CD4-positive, alpha-beta T cell treated with Interleukin-10 for 1 hour (primary cell): ENCODE measurements at places on chromosomes 4 and X.

DNA sequence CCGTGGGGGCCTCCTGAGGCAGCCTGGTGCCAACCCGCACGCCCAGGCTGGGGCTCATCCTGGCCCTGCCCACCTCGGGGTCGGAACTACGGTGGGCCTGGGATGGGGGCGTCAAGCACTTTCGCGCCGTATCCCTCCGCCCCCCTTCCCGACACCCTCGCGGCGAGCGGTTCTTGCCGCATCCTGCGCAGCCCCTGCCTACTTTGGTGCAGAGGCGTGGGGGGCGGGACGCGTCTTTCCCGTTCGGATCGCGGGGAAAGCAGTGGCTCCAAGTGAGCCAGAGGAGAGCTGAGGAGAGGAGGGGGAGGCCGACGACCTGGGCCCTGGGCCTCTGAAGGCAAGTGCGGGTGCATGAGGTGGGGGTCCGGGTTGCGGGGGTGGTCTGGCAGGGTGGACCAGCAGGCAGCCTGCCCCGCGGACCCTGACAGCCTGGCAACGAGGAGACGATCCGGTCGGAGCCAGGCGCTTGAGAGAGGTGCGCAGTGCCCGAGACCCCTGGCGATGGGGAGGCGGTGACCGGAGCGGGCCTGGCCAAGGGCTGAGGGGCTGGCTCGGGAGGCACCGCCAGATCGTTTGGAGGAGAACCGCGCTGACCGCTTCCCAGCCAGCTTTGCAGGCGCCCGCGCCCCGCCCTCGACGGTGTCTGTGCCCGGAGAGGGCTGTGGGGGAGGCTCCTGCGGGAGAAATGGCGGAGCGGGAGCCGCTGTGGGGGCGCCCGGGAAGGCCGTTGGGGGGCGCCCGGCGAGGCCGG is at the start of gene GPRASP2:
Gene GPRASP2, plus strand, starts transcription at position 233 of the 751 bp plus-strand sequence. CDS start 2,422 bp downstream, outside the sequence.
- DNase-seq = peak; percentile 6

- no peak for DNase-seq
These were observed 46.9 kb downstream of the ADGRG4 start for GRCh38 chrX:136347706-136348105.

- no peak for DNase-seq
These were observed 15.0 kb downstream of the APELA start for GRCh38 chr4:164892018-164892417.

DNA sequence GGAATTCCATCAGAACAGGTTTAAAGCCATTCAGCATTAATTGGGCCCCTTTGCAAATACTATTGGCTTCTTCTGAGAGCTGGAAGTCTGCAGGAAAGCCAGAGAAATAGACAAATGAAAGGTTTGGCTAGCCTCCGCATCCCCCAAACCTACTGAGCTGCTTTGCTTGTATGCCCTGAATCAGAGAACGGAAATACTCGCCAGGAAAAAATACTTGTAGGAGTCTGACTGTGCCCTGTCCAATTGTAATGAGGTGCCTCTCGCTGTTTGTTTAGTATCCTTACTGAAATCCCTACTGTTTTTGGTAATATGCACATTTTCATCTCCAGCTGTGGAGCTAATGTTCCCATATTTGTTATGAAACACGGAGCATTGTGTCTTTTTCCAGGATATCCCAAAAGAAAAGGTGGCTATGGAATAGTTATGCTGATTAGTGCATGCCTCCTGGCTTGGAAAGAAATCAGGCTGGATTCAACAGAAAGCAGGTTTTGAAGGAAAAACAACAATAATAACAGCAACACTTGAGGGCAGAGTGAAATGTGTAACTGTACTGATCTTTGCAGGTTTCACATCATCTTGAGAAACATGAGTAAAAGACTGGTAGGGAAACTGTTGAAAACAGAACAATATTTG is 50.7 kb upstream of the NLGN4X start:
- DNase-seq = no peak

GRCh38 chr4:183118585-183118984 is 19.5 kb downstream of the WWC2 start:
- DNase-seq = no peak

DNA sequence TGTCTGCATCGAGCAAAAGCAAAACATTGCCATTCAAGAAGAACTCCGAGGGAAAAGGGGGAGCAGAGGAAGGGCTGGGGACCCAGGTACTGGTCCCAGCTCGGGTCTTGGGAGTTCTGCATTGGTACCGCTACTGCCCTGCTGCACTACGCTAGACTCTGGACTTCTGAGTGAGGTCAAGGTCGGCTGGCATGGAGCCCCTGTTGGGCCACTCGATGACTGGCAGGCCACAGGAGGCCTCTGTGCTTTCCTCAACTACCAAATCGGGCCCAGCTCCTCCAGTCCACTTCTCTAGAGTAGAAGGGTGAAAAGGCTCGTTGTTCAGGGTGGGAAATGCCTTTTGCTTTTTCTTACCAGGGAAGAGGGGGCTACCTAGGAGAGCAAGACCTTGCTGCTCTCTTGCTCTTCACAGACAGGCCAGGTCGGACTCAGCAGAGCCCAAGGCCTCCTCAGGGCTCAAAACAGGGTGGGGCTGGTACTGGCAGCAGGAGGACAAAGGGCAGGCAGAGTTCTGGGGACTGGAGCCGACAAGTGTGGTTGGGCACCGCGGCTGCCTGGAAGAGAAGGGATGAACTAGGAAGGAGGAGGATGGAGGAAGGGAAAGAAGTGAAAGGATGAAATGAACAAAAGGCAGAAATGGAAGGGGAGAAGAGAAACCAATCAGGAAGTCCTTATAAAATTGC is 8.9 kb upstream of the IRAK1 start:
- no peak for DNase-seq

- DNase-seq = no peak
These were observed 38.9 kb downstream of the CCNQ start for GRCh38 chrX:153560000-153560399.

- DNase-seq = no peak
These were observed 578.2 kb downstream of the KLHL13 start for GRCh38 chrX:117538178-117539089.

DNA sequence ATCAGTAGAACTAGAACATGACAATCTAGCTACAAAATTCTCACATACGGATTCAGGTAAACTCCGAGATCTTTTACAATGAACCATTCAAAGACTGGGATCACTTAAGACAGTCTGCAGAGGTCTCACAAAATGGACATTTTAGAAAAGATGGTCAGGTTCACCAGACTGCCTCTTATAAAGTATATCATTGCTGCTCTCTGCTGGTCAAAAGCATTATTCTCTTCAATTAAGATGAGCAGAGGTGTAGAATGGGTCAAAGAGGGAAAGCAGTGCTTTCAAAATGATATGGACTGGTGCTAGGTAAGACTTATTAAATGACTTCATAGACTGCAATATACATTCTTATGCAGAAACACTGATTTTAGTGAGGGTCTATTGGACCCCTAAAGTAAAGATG is 434.7 kb downstream of the PACRGL start:
- DNase-seq = peak; percentile 35

DNA sequence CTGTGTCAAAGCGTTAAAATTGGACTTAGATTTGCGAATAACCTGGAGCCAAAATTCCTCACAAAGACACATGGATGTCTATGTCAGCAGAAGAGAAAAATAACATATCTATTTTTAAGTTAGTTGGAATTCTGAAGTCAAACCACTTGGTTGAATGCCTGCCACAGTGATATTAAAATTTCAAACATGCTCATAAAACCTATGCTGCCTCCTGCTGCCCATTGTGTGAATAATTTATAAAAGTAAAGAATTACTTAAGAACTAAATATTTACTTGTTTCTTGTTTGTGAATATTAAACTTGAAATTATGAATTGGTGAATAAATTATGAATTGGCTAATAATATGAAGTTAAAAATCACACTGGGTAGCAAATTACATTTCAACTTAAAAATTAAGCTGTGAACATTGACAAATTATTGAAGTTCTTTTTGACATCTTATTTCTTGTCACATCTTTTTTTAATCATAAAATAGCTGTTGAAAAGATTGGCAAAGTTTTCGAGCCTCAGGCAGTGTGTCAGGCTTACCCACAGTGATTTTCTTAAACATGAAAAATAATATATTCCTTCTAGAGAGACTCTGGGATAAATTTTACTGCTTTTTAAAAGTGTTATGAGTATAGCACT is 35.4 kb downstream of the FABP2 start:
- DNase-seq = peak; percentile 66

DNA sequence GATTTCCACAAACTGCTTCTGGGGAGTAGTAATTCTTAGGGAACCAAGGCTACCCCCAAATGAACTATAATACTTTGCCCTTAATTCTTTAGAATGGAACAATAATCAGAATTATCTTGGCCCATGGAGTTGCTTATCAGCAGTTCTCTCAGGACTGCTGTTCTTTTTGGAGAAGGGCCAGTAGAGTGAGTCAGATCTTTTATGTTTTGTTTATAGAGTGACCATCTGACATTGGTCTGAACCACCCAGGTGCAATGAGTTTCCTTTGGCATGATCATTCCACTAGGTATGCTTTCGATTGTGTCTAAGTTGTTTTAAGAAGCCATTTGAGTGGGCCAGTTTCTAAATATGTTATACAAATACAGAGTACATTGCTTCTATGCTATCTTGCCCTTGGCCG is 31.8 kb downstream of the PRRG1 start:
- DNase-seq = no peak

GRCh38 chr4:18445110-18445509 is 423.6 kb upstream of the LCORL start:
- no peak for DNase-seq

GRCh38 chr4:7000421-7001176 is 42.6 kb upstream of the TADA2B start:
- no peak for DNase-seq

DNA sequence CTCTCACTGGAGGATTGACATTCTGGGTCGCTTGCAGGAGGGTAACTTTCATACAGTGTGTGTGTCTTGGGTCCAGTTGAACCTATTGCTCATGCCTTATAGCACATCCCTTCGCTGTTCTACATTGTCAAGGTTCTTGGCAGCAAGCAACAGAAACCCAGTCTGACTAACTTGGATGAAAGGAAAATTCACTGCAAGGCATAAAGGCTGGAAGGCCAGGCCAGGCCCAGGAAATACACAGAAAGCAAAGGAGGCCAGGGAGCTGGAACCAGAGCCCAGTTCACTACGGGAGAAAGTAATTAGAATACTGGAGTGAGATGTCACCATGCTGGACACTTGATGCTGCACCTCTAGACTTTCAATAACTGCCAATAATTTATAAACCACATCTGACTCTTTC is 353.8 kb upstream of the GATB start:
- DNase-seq = no peak

- no peak for DNase-seq
These were observed 24.6 kb downstream of the ZRSR2 start for GRCh38 chrX:15814771-15815365.

- no peak for DNase-seq
These were observed 224.3 kb downstream of the MGST2 start for GRCh38 chr4:139889901-139890300.

DNA sequence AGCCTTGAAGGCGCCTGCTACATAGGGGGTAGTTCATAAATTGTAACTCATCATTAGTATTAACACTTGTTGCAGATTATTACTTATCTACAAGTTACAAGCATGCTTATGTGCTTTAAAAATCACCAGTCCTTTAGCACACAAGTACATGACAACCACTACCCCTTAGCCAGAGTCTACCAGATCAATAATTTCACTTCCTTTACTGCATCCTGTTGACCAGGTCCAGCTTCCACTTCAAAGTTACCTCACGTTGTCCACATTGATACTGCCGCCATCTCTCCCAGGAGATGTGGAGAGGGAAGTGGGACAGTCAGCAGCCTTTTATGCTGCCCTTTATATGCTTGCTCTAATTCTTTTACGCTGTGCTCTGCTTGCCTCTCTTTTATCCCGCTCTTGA is 231.3 kb upstream of the CXXC4 start:
- DNase-seq = no peak

GRCh38 chr4:179492260-179493080 is 2050.2 kb upstream of the AGA start:
- no peak for DNase-seq

- no peak for DNase-seq
These were observed 50.9 kb upstream of the CPLX1 start for GRCh38 chr4:876780-877179.

GRCh38 chrX:123846577-123847038 is 13.2 kb upstream of the XIAP start:
- no peak for DNase-seq

DNA sequence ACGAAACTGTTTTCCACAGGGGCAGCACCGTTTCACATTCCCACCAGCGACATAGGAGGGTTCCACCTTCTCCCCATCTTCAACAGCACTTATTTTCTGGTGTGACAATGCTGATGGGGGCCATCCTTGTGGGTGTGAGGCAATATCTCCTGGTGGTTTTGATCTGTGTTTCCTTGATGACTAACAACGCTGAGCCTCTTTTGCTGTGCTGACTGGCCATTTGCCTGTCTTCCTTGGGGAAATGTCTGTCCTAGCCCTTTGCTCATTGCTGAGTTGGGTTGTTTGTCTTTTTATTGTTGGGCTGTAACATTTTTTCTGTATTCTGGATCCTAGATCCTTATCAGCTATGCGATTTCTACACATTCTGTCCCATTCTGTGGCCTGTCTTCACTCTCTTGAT is 33.7 kb downstream of the ATP2B3 start:
- no peak for DNase-seq

DNA sequence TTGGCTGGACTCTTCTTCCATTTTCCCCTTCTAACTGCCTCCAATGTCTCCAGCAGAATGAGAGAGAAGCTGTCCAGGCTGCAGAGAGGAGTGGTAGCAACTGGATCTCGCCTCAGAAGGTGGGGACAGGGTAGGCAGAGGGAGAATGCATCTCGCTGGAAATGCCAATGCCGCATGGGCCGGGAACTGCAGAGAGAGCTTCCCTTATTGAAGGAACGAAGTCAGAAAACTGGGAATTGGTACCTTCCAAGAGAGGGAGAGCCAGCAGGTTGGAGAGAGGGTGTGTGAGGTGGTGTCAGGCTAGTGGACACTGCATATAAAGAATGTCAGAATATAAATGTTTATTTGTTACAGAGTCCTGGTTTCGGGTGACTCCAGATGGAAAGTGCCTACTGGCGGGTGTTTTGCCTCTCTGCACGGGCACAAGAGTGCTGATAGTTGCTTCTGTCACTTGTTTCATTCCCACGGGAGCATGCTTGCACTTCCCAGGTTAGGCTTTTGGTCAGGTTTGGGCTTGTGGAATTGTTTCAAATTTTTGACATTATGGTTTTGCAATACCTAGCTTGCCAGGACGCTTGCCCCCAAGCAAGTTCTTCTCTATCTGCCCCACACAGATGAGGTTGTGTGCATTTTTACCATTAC is 156.8 kb upstream of the STS start:
- no peak for DNase-seq

- no peak for DNase-seq
These were observed 48.3 kb downstream of the PPP3CA start for GRCh38 chr4:101299021-101299420.

DNA sequence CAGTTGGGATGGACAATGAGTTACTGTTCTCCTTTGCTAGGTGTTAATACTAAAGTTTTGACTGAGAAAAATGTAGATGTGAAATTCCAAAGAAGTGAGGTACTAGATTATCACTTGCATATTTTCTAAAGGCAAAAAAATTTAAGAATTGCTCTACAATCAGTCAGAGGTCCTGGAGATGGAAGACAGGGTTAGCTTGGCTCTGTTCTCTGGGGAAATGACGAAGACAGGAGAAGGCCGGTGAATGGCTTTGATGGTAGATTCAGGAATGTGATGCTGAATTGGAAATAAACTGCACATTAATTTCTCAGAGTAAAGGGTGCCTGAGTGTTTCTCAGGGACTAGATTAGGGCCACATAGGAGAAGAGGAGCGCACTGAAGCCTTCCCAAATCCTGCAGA is 214.0 kb upstream of the LEF1 start:
- no peak for DNase-seq

GRCh38 chr4:93983140-93983539 is 154.6 kb downstream of the ATOH1 start:
- DNase-seq = no peak
